ENCODE measurements at places on chromosomes 3 and 15. TPM values are rescaled to one million over a fixed set of nuclear protein-coding genes. Genes with fewer than 3 reads are reported as not detected.

SMCO1 gene
- not detected for total RNA-seq

XCR1 gene
- not detected for total RNA-seq

IQCF5 gene
- total RNA-seq = not detected

NPAP1 gene
- total RNA-seq = not detected

SEC61A1 gene
- 123 TPM for total RNA-seq

PLA1A gene
- not detected for total RNA-seq

All from activated CD8-positive, alpha-beta memory T cell treated with anti-CD3 and anti-CD28 coated beads, Interleukin-2, amount 10 ng/mL, durations not matched to agents 7 days and 5 days (primary cell).